Spinal cord (tissue), 10 donors: ENCODE measurements at places on chromosomes 3 and 15. TPM values are rescaled to one million over a fixed set of nuclear protein-coding genes. Genes with fewer than 3 reads are reported as not detected.
A peak's percentile ranks its signal among the peaks of the same experiment; 100 is the strongest.

- DNase-seq: no peak
- no peak overlapping the region for H3K27ac ChIP-seq
- H3K36me3 ChIP-seq: peaks cover 17% of the 10 kb centered on the region
- H3K4me1 ChIP-seq: peaks cover 67% of the 10 kb centered on the region
These were observed 30.5 kb downstream of the KLF13 start for GRCh38 chr15:31357148-31357547.

DNA sequence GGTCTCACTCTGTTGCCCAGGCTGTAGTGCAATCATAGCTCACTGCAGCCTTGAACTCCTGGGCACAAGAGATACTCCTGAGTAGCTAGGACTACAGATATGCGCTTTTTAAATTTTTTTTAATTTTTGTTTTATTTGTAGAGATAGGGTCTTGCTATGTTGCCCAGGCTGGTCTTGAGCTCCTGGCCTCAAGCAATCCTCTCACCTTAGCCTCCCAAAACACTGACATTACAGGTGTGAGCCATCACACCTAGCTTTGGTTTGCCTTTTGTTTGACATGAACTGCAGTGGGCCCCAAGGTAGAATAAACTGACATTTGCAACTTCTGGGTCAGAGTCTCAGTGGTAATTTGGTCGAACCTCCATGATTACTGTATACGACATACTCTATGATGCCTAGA, 7.9 kb upstream of the GLB1 start:
- H3K36me3 ChIP-seq: no peaks in the 10 kb centered on the region
- no peaks in the 10 kb centered on the region for H3K4me1 ChIP-seq
- H3K4me3 ChIP-seq: no peak overlapping the region
- no peak for DNase-seq

DNA sequence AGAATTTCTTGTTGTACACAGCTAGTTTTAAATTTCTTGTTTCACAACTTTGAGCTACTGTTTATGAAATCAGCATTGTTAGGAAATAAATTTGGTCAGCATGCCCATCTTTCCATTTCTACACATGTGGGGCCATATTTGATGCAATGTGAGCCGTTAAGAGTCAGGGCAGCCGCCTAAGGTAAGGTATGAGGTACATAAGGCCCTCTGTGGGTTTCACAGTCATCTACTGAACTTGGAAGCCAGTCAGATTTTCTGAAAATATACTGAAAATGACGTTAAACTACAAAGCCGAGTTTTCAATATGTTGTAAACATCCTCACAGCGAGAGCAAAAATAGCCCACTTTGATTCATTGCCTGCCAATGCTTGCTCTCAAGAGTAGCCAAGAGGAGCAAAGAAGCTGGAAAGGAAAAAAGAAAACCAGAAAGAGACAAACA, 94.7 kb upstream of the PDZRN3 start:
- H3K4me3 ChIP-seq: no peak overlapping the region
- peaks cover 2% of the 10 kb centered on the region for H3K4me1 ChIP-seq
- peak overlapping the region; percentile 54 for H3K27ac ChIP-seq
- DNase-seq: no peak

DNA sequence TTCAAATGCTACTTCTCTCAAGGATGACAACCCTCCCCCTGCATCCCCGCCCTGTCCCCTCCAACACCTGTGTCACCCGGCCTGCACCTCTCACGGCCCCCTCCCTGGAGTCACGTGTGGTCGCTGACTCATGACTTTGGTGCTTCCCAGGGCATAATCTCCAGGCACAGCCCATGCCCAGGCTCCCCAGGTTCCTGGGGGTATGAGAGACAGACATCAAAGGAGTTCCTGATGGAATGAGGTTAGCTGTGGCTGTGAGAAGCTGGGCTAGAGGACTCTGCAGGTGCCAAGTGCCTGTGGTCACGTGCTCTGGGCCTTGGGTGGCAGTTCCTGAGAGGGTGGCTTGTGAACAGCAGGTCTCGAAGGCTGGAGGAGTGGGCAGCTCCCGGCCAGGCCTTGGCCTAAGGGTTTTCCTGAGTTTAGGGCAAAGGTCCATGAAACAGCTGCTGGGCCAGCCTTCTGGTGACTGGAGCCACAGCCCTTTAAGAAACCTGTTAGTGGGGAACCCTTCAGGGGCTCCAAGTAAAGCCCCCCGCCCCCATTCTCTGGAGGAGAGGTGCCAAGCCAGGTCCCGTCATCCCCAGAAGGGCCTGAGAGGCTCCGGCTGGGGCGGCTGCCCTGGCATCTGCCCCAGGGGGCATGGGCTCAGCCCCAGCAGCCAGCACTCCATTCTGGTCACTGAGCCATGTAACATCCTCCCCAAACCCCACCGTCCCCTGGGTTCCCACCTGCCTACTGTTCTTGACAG, 230.0 kb downstream of the XXYLT1 start:
- H3K27ac ChIP-seq: no peak overlapping the region
- no peaks in the 10 kb centered on the region for H3K36me3 ChIP-seq
- peaks cover 9% of the 10 kb centered on the region for H3K4me1 ChIP-seq
- peaks cover 4% of the 10 kb centered on the region for H3K27me3 ChIP-seq
- DNase-seq: no peak
- H3K4me3 ChIP-seq: no peak overlapping the region

- no peak overlapping the region for H3K4me3 ChIP-seq
- no peaks in the 10 kb centered on the region for H3K36me3 ChIP-seq
- no peaks in the 10 kb centered on the region for H3K4me1 ChIP-seq
These were observed 448.0 kb upstream of the NECTIN3 start for GRCh38 chr3:110623571-110623970.

EPHA3 gene
- 44.6 TPM for total RNA-seq

- peaks cover 11% of the 10 kb centered on the region for H3K36me3 ChIP-seq
- no peak for DNase-seq
- no peak overlapping the region for H3K4me3 ChIP-seq
- H3K27ac ChIP-seq: no peak overlapping the region
- H3K4me1 ChIP-seq: no peaks in the 10 kb centered on the region
These were observed 10.3 kb downstream of the STARD5 start for GRCh38 chr15:81313686-81314085.

GRCh38 chr15:81724536-81724935, 321.3 kb downstream of the MEX3B start:
- no peak overlapping the region for H3K27ac ChIP-seq
- no peaks in the 10 kb centered on the region for H3K27me3 ChIP-seq
- H3K4me1 ChIP-seq: no peaks in the 10 kb centered on the region
- H3K36me3 ChIP-seq: no peaks in the 10 kb centered on the region
- H3K4me3 ChIP-seq: no peak overlapping the region

- no peaks in the 10 kb centered on the region for H3K27me3 ChIP-seq
- no peak overlapping the region for H3K4me3 ChIP-seq
- H3K36me3 ChIP-seq: no peaks in the 10 kb centered on the region
- H3K27ac ChIP-seq: no peak overlapping the region
These were observed 37.9 kb downstream of the CPA3 start for GRCh38 chr3:148903022-148903442.

SLC2A2 gene
- not detected for total RNA-seq

DNA sequence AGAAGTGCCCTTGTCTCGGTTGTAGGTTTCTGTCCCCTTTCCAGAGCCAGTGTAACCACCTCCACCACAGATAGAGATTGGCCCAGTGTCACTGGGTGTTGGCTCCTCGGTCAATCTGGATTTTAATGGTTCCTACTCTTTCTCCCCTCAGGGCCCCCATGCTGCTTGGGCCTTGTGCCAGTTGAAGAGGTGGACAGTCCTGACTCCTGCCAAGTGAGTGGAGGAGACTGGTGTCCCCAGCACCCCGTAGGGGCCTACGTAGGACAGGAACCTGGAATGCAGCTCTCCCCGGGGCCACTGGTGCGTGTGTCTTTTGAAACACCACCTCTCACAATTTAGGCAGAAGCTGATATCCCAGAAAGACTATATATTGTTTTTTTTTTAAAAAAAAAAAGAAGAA, 75.2 kb downstream of the BOC start:
- H3K4me1 ChIP-seq: peaks cover 17% of the 10 kb centered on the region
- H3K4me3 ChIP-seq: no peak overlapping the region
- no peak for DNase-seq
- peaks cover 30% of the 10 kb centered on the region for H3K36me3 ChIP-seq

DNA sequence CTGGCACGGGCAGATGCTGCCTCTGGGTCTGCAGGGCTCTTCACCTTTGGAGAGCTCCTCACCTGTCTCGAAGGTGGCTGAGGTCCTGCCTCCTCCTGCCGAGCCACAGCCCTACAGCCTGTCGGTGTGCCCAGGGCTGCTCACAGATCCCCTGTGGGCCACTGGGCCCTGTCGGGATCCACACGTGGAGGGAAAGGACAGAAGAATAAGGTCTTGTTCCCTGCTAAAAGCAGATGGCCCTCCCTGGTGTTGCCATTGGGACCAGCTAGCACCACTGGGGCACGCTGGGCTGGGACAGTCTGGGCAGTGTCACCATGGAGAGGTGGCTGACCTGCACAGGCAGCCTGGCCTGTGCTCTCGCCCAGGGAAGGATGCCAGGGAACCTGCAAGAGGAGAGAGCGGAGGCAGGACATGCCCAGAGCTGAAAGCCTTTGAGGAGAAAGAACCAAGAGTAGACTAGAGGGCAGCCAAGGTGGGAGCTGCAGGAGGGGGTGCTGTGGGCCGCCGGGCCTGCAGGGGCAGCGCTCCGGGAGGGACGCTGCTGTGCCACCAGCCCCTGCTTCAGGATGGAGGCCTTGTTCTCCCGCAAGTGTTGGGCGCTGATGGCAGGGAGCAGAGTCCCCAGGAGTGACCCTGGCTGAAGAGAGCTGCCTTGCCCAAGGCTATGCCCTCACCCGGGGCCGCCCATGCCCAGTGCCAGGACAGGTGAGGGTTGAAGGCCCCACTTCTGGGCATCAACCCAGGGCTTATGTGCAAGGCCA, 210.2 kb downstream of the XXYLT1 start:
- H3K27ac ChIP-seq: no peak overlapping the region
- no peak for DNase-seq
- peaks cover 7% of the 10 kb centered on the region for H3K36me3 ChIP-seq
- H3K27me3 ChIP-seq: no peaks in the 10 kb centered on the region

SMC4 gene
- total RNA-seq: 56.6 TPM

DNA sequence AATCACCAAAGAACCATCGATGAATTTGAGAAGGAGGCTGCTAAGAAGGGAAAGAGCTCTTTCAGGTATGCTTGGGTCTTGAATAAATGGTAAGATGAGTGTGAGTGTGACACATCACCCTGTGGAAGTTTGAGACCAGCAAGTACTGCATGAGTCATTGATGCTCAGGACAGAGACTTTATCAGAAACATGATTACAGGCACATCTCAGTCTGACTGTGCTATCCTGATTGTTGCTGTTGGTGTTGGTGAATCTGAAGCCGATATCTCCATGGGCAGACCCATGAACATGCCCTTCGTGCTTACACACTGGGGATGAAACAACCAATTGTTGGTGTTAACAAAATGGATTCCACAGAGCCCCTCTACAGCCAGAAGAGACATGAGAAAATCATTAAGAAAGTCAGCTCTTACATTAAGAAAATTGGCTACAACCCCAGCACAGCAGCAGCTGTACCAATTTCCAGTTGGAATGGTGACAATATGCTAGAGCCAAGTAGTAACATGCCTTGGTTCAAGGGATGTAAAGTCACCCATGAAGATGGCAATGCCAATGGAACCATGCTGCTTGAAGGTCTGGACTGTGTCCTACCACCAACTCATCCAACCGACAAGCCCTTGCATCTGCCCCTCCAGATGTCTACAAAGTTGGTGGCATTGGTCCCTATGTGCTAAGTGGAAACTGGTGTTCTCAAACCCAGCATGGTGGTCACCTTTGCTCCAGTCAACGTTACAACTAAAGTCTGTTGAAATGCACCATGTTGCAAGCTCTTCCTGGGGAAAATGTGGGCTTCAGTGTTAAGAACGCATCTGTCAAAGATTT, 20.5 kb downstream of the TM4SF4 start:
- H3K36me3 ChIP-seq: no peaks in the 10 kb centered on the region
- no peak for DNase-seq
- no peaks in the 10 kb centered on the region for H3K4me1 ChIP-seq
- no peaks in the 10 kb centered on the region for H3K27me3 ChIP-seq
- H3K27ac ChIP-seq: no peak overlapping the region

CYP11A1 gene
- total RNA-seq: 0.89 TPM

GRCh38 chr3:119098619-119099222, 47.2 kb upstream of the TEX55 start:
- H3K27me3 ChIP-seq: no peaks in the 10 kb centered on the region
- peak; percentile 47 for DNase-seq
- no peaks in the 10 kb centered on the region for H3K4me1 ChIP-seq
- no peak overlapping the region for H3K27ac ChIP-seq

GRCh38 chr3:28134792-28135375, 106.5 kb upstream of the CMC1 start:
- DNase-seq: no peak
- no peaks in the 10 kb centered on the region for H3K4me1 ChIP-seq
- no peaks in the 10 kb centered on the region for H3K27me3 ChIP-seq
- H3K27ac ChIP-seq: no peak overlapping the region
- H3K36me3 ChIP-seq: no peaks in the 10 kb centered on the region

GRCh38 chr3:101484805-101485620, 28.0 kb downstream of the SENP7 start:
- H3K4me1 ChIP-seq: no peaks in the 10 kb centered on the region
- H3K4me3 ChIP-seq: no peak overlapping the region
- H3K27me3 ChIP-seq: no peaks in the 10 kb centered on the region
- no peak for DNase-seq
- peaks cover 12% of the 10 kb centered on the region for H3K36me3 ChIP-seq

OIP5 gene
- 4.5 TPM for total RNA-seq
